ENCODE measurements at places on chromosomes 11 and 22. TPM values are rescaled to one million over a fixed set of nuclear protein-coding genes. Genes with fewer than 3 reads are reported as not detected.

SCO2 gene
- 14.9 TPM for total RNA-seq

HPX gene
- total RNA-seq = 0.76 TPM

- DNase-seq = no peak
Observed at GRCh38 chr11:63993993-63994392, 7.8 kb downstream of the OTUB1 start.

DNA sequence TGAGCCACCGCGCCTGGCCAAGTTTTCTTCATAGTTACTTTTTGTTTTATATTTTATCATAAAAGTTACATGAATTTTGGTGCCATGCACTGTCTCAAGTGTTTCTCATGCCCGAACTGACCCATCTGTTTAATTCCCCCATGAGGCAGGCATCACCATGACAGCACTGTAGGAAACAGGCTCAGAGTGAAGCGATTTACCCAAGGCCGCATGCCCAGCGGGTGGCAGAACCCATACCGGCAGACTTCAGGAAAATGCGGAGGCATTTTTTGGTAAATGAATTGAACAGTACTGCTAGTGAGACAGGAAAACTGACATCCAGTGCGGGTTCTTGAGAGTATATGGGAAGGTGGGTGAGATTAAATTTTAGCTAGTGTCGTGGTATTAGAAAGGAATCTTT, 19.0 kb downstream of the CECR2 start:
- DNase-seq = no peak

DNA sequence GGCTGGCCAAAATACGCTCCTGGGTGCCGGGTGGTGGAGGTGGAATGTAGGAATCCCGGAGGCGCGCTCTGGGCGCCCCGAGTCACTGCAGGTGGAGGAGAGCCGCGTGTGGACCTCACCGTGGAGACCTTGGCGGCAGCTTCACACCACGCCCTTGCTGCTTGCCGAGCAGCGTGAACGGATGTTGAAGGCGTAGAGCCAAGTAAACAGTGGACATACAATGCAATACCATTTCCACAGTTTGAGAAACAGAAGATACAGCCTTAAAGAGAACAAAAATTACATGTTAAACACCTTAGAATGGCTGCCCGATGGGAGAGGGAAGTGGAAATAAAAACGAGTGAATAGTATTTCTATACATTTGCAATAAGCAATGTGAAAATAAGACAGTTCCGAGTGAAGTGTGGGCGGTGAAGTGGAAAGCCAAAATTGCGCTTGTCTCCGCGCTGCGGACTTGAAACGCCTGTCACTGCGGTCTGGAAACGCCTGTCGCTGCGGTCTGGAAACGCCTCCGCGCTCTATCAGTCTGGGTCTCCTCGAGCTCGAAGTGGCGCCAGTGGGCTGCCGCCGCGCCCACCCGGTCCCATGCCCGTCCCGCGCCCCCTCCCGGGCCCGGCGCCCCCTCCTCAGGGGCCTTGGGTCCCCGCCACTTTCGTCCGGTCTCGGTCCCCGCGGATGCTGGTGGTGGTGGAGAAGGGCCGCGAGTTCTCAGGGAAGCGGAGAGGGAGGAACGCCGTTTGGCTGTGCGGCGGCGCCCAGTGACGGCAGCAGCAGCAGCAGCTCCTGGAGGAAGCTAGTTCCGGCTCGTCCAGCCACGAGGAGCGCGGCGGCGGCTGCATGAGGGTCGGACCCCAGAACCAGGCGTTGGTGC, 1.6 kb downstream of the NCR3LG1 start:
- no peak for DNase-seq

GRCh38 chr11:2095542-2095941, 43.6 kb downstream of the IGF2 start:
- DNase-seq = no peak
